ENCODE measurements at places on chromosomes 2 and 18.

DNA sequence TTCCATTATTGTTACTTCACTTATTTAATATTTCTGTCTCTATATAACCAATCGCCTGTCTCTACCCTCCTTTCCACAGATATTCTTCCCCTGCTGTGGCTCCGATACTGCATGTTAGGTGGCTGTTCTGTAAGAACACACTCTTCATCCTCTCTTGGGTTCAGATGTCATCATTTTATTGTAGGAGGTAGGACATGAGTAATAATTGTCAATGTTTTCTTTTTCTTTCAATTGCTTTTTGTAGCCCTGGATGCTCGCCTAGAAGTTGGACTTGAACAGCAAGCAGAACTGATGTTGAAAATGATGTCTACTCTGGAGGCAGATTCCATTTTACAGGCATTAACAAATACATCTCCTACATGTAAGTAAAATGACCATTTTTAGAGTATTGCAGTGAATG, 128.6 kb downstream of the BIRC6 start:
- DNase-seq, result no peak

- DNase-seq, result no peak
Observed at GRCh38 chr2:203062126-203062525, 47.5 kb downstream of the NBEAL1 start.

DNA sequence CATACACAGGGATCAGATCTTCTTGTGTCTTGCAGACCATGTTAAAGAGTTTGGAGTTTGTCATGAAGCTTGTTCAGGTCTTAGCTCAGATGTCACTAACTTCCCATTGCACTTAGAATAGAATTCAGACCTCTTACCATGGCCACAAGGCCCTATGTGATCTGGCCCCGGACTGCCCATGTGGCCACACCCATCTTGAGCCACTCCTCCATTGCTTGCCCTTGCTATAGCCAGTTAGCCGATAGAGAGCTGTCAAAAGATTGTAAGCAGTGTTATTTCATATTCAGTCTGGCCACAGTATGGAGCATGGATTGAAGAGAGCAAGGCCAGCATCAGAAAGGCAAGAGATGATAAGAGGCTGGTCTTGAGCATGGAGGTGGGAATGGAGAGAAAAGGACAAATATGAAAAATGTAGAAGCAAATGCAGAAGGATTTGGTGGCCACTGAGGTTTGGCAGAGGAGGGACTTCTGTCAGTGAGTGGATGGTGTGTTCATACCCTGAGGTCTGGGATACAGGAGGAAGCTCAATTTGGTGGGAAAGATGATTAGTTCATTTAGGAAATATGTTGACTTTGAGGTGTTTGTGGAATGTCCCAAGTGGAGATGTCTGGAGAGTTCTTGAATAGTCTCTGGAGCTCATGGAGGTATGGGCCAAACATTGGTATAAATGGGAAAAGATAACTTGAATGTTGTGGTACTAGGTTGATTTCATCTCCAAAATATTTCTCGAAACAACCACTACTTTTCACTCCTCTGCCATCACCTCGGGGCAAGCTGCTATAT, 10.6 kb downstream of the DGUOK start:
- no peak for DNase-seq

DNA sequence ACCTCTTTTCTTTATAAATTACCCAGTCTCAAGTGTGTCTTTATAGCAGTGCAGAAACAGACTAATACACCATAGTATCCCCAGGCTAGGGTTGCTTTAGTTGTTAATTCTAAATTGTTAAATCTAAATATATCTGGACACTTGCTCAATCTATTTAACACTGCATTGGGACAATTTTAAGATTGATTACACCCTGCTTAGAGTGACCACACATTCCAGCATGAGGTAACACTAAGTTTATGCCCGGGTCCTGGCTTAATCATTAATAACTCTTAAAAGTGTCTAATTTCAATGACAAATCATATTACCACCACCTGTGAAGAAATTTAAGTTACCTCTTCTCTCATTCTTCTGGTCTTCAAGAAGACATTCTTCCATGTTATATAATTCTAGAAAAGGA, 131.4 kb downstream of the ZNF385B start:
- no peak for DNase-seq

- DNase-seq, result no peak
Observed at GRCh38 chr2:113972766-113973165, 82.9 kb downstream of the ACTR3 start.

GRCh38 chr2:16650287-16651249, 15.1 kb downstream of the CYRIA start:
- no peak for DNase-seq

DNA sequence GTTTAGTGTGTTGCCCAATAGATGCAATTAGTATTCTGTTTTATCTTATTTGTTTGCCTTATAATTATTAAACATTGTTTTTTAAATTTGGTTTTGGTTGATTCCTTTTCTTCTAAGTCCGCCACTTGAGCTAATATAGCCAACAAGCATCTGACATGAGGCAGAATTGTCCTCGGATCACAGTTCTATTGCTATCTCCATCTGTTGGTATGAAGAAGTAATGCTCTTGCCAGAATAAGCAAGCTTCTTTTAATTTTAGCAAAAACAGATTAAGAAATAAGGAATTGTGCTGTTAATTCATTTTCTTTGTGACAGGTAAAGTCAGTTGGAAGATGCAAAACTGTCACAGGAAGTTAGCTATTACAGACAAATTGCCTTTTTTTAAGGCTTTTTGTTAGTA, 54.3 kb downstream of the R3HDM1 start:
- DNase-seq, result no peak

DNA sequence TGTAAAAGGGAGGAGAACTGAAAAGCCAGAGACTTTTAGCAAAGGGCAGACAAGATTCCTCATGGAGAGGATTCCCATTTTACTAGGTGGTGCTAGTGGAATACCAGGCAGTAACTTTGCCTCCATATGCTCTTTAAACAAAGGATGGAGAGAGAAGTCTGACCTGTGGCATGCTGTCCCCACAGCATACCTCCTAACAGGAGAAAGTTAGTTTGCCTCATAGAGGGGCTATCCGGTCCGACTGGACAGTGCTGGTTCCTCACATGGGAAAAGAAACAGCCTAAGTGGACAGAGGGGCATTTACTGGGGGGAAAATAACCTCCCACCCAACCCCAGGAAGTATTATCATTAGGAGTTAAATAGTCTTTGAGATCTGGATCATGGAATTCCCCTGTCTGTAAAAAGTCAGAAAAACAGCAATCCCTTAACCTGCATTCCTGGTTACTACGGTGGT, 31.6 kb upstream of the GMCL1 start:
- DNase-seq, result no peak

GRCh38 chr2:109261906-109262631, 133.1 kb downstream of the SH3RF3 start:
- DNase-seq, result no peak

GRCh38 chr2:11988691-11989353, 242.4 kb downstream of the LPIN1 start:
- DNase-seq, result no peak

DNA sequence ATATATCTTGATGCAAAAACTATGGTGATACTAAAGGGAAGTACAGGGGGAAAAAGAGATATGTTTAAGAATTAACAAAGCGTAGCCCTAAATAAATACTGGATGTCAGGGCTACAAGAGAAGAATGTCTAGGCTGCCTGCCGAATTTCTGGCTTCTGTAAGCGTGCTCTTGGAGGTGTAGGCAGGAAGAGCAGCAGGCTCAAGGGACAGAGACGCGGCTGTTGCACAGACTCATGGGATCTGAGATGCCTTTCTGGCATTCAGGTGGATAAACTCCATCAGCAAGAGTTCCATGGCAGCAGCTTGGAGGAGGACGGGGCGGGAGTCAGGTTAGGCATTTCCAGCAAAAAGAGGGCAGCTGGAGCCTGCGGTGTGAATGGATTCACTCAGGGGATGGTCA, 123.2 kb upstream of the TWIST2 start:
- no peak for DNase-seq

- DNase-seq, result no peak
Observed at GRCh38 chr2:197241596-197241995, 69.0 kb downstream of the ANKRD44 start.

- DNase-seq, result no peak
Observed at GRCh38 chr2:233285921-233286320, 21.7 kb upstream of the SAG start.

DNA sequence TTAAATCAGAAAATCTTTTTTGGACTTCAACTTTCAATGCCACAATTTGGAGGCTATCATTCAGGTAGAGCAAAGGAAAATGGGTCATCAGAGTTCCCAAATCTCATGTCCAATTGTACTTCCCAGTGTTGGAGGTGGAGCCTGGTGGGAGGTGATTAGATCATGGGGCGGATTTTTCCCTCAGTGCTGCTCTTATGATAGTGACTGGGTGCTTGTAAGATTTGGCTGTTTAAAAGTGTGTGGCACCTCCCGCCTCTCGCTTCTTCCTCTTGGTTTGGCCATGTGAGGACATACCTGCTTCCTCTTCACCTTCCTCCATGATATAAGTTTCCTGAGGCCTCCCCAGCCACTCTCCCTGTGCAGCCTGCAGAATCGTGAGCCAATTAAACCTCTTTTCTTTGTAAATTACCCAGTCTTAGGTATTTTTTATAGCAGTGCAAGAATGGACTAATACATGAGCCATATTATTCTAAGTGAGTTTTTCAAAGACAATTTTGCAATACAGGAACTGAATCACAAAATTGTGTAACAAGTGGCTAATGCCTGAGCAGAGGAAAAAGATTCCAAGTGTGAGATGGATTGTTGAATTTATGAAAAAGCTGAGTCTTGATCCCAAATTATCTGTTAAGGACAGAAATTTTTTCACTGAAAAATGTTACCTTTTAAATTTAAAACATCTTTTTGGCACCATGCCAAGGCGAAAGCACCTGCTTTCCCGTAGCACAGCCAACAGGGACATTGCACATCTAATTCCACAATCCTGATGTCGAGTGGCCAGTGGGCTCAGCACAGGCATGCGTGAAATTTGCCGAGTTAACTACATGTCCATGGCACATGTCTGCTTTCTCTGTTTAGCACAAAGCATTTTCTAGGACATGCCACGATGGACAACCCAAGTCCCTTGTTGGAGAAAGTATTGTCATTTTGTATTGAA, 150.9 kb downstream of the COL6A3 start:
- DNase-seq, result no peak

Data from CD4-positive, alpha-beta memory T cell (primary cell).